HepG2 (cell line): ENCODE measurements at places on chromosomes 16 and 17. TPM values are rescaled to one million over a fixed set of nuclear protein-coding genes. Genes with fewer than 3 reads are reported as not detected.

The GFAP gene
- 0.11 and 0.35 TPM in 2 replicates for total RNA-seq

The HOXB4 gene
- total RNA-seq, result not detected in 2 replicates

The VAT1L gene
- not detected in 2 replicates for total RNA-seq

The SPNS3 gene
- total RNA-seq, result not detected in 2 replicates

The MYH3 gene
- 1.6 and 4.5 TPM in 2 replicates for total RNA-seq

The APOH gene
- 2,482 and 4,846 TPM in 2 replicates for total RNA-seq

The ABCC3 gene
- total RNA-seq, result 18.0 and 25.2 TPM in 2 replicates

The OMG gene
- total RNA-seq, result not detected in 2 replicates

The TUBG2 gene
- total RNA-seq, result 6.6 and 16.0 TPM in 2 replicates

The SPIRE2 gene
- 7.6 and 13.3 TPM in 2 replicates for total RNA-seq

The HBQ1 gene
- 7.4 and 8.0 TPM in 2 replicates for total RNA-seq

The MFAP4 gene
- total RNA-seq, result not detected in 2 replicates

The FBRS gene
- total RNA-seq, result 10.1 and 16.2 TPM in 2 replicates

The ARHGDIG gene
- 0.24 TPM in 1 of 2 replicates, not detected in the other for total RNA-seq

The CCDC144A gene
- 0.09 TPM in 1 of 2 replicates, not detected in the other for total RNA-seq

The KSR1 gene
- total RNA-seq, result 8.0 and 10.1 TPM in 2 replicates

The OSBPL7 gene
- 1.0 and 4.7 TPM in 2 replicates for total RNA-seq

The DLX4 gene
- total RNA-seq, result 0.51 and 0.55 TPM in 2 replicates

The GPR142 gene
- total RNA-seq, result not detected in 2 replicates

The KRTAP1-5 gene
- total RNA-seq, result not detected in 2 replicates

The ERCC4 gene
- 15.2 and 27.9 TPM in 2 replicates for total RNA-seq

The KRTAP4-1 gene
- not detected in 2 replicates for total RNA-seq

The SHPK gene
- total RNA-seq, result 25.2 and 30.9 TPM in 2 replicates

The ZFP3 gene
- total RNA-seq, result not detected in 2 replicates

The TMEM98 gene
- 77.3 and 103 TPM in 2 replicates for total RNA-seq

The CSH1 gene
- total RNA-seq, result not detected in 2 replicates

The RBFOX1 gene
- not detected in 2 replicates for total RNA-seq

The WIPI1 gene
- 27.1 and 29.4 TPM in 2 replicates for total RNA-seq

The SLC47A1 gene
- total RNA-seq, result 38.0 and 67.5 TPM in 2 replicates

The ETV4 gene
- total RNA-seq, result 126 and 128 TPM in 2 replicates

The NLRP1 gene
- 3.3 and 3.4 TPM in 2 replicates for total RNA-seq

The RAB26 gene
- total RNA-seq, result 0.45 and 0.86 TPM in 2 replicates
